Suprapubic skin (tissue), 4 donors: ENCODE measurements at places on chromosomes 1 and 21. TPM values are rescaled to one million over a fixed set of nuclear protein-coding genes. Genes with fewer than 3 reads are reported as not detected.

DNA sequence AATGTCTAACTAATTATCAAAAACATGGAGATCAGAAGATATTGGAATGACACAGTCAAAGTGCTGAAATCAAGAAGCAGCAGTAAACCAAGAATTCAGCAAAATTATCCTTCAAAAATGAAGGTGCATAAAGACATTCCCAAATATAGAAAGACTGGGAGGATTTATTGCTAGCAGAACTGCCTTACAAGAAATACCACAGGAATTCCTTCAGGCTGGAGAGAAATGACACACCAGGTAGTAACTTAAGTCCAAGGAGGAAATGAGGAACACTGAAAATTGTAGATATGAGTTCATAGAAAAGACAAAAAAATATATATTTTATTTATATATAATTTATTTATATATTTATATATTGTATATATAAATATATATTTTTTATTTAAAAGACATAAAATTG lies 217.2 kb downstream of the RPS6KC1 start:
- peaks cover 6% of the 10 kb centered on the region for H3K36me3 ChIP-seq
- no peak overlapping the region for H3K4me3 ChIP-seq
- no peak overlapping the region for H3K27ac ChIP-seq
- no peak for DNase-seq
- H3K27me3 ChIP-seq = no peaks in the 10 kb centered on the region

GRCh38 chr1:77639056-77639455 lies 43.4 kb downstream of the ZZZ3 start:
- no peak overlapping the region for H3K4me3 ChIP-seq
- H3K27me3 ChIP-seq = no peaks in the 10 kb centered on the region
- no peak overlapping the region for H3K27ac ChIP-seq
- peaks cover 7% of the 10 kb centered on the region for H3K36me3 ChIP-seq
- no peaks in the 10 kb centered on the region for H3K4me1 ChIP-seq

DNA sequence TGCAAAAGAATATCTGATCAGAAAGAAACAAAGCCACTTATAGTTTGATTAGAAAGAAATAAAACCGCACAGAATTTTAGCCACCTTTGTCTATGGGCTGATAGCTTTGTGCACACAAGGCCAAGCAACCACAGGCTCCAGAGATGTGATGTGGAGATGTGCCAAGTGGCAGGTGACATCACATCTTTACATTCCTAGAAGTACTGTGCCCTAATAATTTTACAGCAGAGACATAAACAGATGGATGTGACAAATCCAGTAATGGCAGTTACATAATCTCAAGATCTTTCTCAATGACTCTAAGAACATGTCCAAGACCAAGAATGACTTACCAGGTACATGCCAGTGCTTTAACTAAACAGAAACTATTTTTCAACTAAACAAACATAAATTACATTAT lies 159.5 kb downstream of the LTN1 start:
- H3K27ac ChIP-seq = no peak overlapping the region
- DNase-seq = no peak
- H3K4me3 ChIP-seq = no peak overlapping the region
- H3K27me3 ChIP-seq = no peaks in the 10 kb centered on the region
- H3K4me1 ChIP-seq = no peaks in the 10 kb centered on the region
- H3K36me3 ChIP-seq = no peaks in the 10 kb centered on the region

- H3K4me3 ChIP-seq = no peak overlapping the region
- H3K36me3 ChIP-seq = no peaks in the 10 kb centered on the region
- H3K27me3 ChIP-seq = no peaks in the 10 kb centered on the region
- no peak overlapping the region for H3K27ac ChIP-seq
Observed at GRCh38 chr1:188872376-188872775, 1605.3 kb downstream of the BRINP3 start.

GRCh38 chr1:223700388-223700918 lies 11.9 kb upstream of the CAPN2 start:
- H3K36me3 ChIP-seq = no peaks in the 10 kb centered on the region
- H3K4me1 ChIP-seq = peaks cover 29% of the 10 kb centered on the region
- no peak overlapping the region for H3K4me3 ChIP-seq
- peak overlapping the region; percentile 87 for H3K27ac ChIP-seq
- H3K27me3 ChIP-seq = no peaks in the 10 kb centered on the region

PSRC1 gene
- total RNA-seq = 3.3 TPM

LELP1 gene
- not detected for total RNA-seq
